ENCODE measurements at places on chromosomes 16 and 17. TPM values are rescaled to one million over a fixed set of nuclear protein-coding genes. Genes with fewer than 3 reads are reported as not detected.

RNF222 gene
- not detected for total RNA-seq

FBXW10 gene
- total RNA-seq: not detected

CAMTA2 gene
- 55.8 TPM for total RNA-seq

DNA sequence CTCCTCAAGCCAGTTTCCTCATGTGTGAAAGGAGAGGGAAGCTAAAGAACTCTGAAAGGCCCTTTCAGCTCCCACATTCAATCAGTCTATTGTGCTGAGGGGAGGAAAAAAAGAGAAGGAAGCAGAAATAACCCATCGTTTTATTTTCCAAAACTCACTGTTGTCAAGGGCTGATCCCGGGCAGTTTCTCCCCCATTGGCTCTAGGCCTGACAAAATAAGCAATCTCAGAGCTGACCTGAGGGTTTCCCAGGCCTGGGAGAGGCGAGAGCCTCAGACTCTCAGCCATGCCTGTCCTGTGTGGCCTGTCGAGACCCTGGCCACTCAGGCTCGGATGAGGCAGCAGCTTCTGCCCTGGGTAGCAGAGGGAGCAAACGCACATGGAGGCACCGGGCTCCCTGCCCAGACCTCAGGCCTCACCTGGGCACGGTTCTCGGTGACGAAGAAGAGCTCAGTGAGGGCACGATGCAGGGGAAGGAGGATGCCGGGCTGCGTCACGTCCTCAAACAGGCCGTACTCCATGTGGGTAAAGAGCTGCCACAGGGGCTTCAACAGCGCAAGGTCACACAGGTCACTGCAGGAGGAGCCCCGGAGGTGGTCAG, 45.0 kb upstream of the ATP2A3 start:
- DNase-seq: no peak

GRCh38 chr16:47109361-47109760, 34.4 kb downstream of the NETO2 start:
- DNase-seq: no peak

- DNase-seq: no peak
Measured at GRCh38 chr16:26976873-26977272, 89.9 kb upstream of the C16orf82 start.

DNA sequence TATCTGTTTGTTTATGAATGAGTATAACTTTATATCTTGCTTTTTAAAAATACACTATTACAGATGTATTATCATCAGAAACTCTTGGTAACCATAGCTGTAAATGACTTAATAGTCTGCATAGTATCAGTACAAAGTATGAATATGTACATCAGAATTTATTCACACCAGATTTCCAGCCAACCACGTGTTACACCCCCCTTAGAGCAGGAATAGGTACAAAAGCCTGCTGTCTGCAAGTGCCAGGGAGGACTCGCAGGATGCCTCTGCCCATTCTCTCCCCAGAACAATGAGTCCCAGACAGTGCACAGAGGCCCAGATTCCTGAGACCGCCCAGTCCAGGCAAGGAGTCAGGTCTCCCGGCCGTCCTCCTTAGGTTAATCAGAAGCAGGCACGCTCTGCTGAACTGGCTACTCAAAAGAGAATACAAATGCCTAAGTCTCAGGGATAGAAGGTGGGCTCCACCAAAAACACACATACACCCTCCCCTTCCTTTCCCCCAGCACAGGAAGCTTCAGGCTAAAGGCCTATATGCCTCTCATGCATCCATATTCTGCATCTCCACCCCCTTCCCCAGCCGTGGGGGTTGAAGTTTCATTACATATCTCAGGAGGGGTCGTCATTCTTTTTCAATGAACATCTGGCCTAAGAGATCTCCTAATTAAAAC, 159.1 kb upstream of the CDH11 start:
- no peak for DNase-seq

DNA sequence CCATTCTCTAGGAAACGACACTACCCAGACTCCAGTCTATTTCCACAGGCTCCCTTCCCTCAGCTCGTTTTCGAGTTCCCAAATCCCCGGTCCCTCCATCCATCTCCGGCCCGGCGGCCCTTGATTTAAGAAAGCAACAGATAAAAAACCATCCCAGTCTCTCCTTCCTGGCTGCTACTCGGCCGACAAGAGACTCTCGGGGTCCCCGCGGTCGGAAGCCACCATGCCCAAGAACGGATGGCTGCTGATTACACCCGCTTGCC, 182 bp downstream of the RPL26 start:
- DNase-seq: no peak

DNA sequence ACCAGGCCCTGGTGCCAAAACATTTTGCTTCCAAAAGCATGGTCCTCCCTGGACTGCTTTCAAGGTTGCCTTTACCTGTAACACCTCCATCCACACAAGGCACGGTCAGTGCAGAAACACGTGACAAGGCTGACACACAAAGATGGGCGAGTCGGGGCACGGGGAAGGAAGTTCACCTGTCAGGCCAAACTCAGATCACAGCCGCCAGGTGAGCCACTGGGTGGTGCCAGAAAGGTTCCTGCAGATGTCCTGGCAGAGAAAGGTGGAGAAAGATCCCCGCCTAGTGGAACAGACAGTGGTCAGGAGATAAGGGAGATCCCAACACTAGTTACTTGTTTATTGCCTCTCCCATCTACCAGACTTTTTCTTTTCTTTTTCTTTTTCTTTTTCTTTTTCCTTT, 155.3 kb downstream of the AIPL1 start:
- DNase-seq: no peak

DNA sequence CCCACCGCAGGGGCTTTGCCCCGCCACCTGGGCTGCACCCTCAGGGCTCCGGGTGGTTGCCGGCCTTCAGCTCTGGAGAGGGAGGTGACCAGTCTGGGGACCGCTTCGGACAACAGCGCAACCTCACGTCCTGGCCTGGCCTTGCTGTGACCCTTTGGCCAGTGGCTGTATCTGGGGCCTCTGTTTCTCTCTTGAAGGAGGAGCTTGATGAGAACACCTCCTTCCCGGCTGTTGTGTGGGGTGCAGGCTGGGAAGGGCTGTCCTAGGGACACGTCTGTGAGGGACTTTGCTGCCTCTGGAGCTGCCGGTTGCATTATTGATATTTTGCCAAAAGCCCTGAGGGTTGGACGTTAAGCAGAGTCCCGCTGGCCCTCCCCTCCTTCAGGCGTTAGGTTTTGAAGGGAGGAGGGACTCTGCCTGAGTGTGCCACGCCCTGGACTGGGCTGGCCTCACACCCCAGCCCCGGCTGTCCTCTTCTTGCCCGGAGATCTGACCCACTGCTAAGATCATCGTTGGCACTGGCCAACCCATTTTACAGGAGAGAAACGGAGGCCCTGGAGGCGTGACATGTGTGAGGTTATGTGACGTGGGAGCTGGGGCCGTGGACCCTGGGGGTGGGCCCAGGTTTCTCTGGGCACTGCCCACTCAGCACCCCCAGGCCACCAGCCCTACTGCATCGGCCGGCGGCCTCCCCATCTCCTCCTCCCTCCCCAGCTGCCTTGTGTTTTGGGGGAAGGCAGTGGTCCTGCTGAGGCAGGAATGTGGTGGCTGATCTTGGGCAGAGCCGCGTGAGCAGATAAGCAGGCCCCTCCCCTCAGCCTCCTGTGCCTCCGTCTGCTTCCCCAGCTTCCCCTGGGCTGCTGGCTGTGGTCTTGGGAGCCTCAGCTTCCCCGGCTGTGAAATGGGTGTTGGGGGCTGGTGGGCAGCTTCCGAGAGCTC, 8.5 kb downstream of the ZFPM1 start:
- no peak for DNase-seq

DNA sequence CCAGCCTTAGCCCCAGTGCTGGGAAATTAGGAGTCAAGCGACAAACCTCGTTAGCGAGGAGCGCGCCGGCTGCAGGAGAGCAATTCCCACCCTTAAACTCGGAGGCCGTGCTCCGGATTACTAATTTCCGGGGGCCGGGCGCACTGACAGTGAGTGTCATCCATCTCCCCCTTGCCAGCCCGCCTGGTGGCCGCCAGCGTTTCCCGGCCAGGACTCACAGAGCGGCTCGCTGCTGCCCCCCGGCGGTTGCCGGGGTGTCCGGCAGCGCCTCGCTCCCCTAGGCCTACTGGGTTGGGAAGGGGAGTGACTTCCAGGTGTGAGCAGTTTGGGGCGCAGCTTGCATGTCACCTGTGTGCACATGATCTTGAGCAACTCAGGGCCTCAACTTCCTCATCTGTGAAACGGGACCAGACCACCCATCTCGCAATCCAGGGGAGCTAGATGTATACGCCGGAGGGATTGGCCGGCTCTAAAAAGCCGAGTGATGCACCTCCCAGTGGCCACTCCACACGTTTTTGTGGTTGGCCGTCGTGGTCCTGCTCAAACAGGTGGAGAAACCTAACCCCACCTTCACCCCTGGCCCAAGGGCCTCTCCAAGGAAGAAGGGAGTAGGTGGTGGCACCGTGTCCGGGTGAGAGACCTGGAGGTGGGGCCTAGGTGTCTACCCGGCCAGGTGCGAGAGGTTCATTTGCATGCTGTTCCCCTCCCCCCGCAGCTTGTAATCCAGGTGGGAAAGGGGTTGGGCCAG, 2.5 kb upstream of the GSE1 start:
- DNase-seq: peak; percentile 93

- no peak for DNase-seq
Measured at GRCh38 chr17:2362881-2363280, 25.6 kb downstream of the SGSM2 start.

DNA sequence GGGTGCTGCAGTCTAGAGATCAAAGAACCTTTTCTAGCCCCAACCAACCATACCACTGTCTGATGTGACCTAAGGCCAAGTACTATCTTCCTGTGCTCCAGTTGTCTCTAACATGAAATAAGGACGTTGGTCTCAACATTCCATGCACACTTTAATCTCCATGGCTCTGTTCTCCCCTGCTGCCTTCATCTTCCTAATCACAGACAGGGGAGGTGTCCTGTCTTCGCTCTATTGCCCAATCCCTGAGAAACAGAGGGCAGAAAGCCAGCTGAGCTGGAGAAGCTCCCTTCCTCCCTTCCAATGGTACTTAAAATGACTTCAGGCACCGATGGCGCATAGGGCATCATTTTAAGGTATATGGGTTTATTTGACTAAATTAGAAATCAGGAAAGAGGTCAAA, 148.9 kb upstream of the GNAO1 start:
- no peak for DNase-seq

DNA sequence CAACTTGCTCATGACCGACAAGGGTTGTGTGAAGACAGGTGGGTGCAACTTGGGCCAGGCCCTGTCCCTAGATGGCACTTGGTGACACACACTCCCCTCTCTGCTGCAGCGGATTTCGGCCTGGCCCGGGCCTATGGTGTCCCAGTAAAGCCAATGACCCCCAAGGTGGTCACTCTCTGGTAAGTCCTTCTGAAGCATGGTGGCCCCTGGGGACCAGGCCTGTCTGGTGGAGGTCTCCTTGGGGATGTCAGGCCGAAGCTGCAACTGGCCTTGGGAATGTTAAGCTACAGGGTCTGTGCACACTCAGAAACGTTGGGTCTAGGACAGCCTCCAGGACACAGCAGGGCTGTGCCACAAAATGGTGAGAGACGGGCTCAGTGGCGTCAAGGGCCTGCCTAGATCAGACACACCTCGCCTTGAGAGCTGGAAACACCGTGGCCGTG, 6.8 kb downstream of the CDK10 start:
- DNase-seq: no peak

GRCh38 chr16:22296225-22297113, 740 bp upstream of the POLR3E start:
- no peak for DNase-seq

DNA sequence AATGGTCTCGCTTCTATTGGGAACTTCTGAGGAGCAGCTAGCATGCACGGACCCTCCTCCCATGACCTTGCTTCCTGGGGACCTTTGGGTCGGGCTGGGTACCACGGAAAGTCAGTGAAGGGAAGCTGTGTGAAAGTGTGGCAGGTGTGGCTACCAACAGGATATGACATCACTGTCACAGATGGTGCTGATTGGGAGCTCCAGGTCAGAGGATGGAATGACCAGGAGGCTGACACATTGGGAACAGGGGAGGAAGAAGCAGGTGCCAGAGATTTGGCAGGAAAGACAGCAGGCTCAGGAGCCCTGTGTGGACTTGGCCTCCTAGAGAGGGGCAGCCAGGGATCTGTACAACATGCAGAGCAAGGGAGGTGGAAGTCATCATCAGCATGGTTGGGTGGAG, 34.0 kb downstream of the CPNE2 start:
- DNase-seq: no peak
